ENCODE measurements at places on chromosomes 6 and 20. TPM values are rescaled to one million over a fixed set of nuclear protein-coding genes. Genes with fewer than 3 reads are reported as not detected.

The WFDC10B gene
- not detected for total RNA-seq

The SIM1 gene
- 0.29 TPM for total RNA-seq

DNA sequence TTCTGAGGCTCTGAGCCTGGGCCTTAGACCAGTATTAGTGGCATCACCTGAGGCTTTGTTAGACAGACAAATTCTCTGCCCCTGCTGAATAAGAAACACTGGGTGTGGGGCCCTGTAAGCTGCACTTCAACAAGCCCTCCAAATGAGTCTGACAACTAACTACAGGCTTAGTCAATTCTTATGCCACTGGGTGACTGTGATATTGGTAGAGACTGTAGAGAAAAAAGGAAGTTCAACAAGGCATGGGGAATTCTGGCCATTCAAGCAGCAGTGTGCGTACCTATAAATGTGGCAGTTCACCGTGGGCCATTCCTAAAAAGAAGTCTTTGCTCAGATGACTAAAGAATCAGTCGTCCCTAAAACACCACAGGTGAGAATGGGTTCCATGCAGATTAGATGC is 82.7 kb downstream of the MDN1 start:
- DNase-seq = no peak

DNA sequence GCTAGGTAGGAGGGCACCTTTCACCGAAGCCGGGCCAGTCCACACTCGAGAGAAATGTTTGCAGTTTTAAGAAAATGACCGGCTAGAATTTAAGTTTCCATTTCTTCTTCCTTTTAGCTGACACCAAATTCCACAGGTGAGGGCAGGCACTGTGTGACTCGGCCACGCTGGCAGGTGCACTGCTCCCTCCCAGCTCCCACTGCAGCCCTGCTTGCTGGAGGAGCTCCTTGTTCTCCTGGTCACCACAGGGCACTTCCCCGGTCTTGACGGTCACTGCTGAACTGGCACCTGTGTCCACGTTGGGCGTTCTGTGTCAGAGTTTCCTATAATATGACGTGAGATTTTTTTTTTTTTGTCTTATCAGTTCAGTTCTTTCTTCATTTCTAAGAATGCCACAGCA is 3.6 kb upstream of the KIF25 start:
- DNase-seq = no peak

DNA sequence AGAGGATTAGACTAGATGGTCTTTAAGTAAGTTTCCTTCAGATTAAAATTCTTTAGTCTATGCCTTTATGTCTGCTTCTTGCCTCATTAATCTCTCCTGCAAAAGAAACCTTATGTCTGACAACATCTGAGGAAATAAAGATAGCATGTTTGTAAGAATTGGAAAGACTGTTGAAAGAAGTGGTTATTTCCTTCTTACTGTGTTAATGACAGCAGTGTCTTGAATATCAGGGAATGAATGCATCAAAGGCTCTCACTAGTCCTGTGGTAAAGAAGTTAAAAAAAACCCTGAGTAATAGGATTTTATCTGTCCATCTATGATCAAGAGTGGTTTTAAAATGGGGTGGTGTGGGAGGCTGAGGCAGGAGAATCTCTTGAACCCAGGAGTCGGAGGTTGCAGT is 302.0 kb downstream of the PRL start:
- no peak for DNase-seq

DNA sequence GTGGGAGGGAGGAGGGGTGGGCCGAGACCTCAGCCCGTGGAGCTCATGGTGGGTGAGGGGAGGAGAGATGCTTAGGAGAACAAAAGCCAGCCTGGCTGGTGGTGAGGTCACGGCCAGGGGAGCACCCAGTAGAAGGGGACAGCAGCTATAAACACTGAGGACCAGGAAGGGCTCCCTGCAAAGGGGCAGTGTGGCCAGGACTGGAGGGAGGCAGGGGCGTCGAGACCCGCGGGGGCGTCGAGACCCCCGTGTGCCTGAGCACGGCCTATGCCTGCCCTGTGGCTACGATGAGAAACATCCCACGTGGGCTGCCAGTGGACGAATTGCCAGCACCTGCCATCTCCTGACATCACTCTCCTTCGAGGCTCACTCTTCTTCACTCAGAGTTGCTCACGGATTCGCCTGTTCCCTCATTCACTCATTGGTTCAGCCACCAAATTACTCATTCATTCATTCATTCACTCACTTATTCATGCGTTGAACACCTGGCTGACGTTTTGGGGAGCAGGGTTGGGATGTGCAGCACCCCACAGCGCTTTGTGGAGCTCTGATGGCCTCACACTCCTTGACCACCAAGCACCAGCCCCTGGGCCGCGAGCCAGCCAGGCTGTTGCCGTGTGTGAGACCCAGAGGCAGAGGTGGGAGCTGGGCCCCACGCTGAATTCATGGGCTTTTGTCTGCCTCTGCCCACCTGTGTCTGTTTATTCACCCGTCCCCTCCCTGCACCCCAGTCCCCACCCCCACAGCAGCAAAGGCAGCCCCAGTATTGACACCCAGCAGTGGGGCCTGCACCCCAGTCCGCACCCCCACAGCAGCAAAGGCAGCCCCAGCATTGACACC is 61.2 kb upstream of the BHLHE23 start:
- DNase-seq = no peak

GRCh38 chr20:59405226-59406200 is 105.1 kb downstream of the EDN3 start:
- DNase-seq = no peak

DNA sequence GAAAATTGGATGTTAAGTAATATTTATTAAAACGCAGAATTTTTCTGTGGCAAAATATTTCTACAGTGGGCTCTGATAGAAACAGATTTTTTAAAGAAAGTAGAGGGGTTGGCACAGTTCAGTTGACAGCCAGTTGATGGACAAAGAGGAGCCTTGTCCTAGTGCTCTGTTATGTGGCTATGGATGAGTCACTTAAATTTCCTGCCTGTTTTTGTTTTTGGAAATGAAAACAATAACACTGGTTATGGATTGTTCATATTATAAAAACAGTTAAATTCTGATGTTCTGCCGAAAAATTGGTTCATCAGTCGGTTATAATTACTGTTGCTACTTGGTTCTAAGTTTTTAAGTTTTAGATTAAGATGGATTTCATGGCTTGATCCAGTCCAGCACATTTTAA is 42.8 kb downstream of the MYO6 start:
- DNase-seq = peak; percentile 53

GRCh38 chr6:167697316-167697715 is 129.4 kb upstream of the AFDN start:
- DNase-seq = no peak

The C20orf204 gene
- total RNA-seq = 5.8 TPM

The DACT2 gene
- not detected for total RNA-seq

The CAP2 gene
- total RNA-seq = 18.0 TPM

- no peak for DNase-seq
These were observed 21.5 kb upstream of the MAS1L start for GRCh38 chr6:29509239-29509638.

GRCh38 chr6:142935553-142936517 is 9.1 kb downstream of the HIVEP2 start:
- no peak for DNase-seq

GRCh38 chr20:4325548-4326187 is 310.3 kb upstream of the RNF24 start:
- no peak for DNase-seq

The LINC00237 gene
- total RNA-seq = not detected

DNA sequence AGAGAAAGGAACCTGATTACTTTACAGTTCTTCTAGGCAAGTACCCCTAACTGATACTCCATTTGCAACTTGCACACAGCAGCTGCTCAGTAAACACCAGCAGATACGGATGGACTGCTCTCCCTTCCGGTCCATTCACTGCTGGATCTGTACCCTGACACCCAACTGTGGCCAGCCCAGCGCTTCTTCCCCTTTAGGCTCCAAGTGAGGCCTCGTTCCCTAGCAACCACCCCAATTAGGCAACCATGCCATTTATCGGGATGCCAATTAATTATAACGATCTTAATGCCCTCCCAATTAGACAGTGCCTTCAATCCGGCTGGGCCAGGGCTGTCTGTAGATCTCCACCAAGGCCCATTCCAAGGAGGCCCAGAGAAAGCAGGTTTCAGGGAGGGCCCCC is 3.2 kb downstream of the SULF2 start:
- DNase-seq = no peak

DNA sequence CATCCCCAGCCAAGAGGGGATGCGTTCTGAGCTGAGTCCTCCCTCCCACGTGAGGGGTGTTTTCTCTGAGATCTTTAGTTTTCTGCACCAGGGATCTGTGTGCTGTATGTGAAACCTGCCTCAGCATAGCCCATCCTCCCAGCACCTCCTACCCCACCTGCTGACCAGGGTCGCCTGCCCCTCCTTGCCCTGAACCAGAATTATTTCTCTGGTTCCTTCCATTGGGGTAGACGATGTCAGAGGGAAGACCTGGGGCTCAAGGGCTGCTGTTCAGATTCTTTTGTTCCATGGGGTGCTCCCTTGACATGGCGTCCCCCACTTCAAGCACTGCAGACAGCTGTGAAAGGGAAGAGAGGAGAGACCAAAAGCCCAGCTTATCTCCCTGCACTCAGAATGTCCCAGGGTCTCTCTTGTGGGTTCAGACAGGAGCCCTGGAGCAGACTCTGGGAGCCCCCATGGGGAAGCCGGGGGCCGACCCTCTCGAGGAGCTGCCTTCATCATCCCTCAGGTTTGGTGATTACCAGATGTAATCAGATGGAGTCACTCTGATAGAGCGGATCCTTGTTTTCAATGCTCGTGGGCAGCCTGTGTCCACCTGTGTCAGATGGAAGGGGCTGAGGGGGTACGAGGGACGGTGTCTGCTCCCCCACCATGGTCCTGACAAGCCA is 74.3 kb downstream of the ERMARD start:
- DNase-seq = no peak

DNA sequence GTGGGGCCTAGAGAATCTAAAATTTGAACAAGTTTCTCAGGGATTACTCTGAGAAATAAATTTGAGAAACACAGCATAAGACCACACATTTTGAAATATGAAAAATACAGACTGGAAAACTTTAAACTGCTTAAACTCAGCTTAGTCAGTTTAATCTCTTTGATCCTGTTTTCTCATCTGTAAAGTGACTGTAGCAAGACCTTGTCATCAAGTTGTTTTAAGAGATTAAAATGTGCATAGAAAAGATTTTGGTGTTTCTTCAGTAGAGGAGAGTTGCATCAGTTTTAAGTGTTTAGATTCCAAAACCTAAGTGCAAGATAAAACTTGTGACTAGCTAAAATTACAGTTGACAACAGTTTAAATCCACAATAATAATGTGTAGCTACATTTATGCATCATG is 8.1 kb upstream of the BCKDHB start:
- DNase-seq = no peak

DNA sequence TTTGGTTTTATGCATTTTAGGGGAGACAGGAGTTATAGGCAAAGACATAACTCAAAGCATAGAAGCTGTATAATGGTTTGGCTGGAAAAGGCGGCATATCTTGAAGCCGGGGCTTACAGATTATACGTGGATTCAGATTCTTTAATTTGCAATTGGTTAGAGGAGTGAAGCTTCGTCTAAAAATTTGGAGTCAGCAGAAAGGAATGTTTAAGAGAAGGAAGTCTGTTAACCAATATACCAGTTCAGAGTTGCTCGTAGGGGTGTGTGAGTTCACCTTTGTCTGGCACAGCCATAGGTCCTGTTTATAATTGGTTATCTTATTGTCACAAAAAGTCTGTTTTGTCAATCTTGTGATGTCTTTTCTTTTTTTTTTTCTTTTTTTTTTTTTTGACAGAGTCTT is 8.9 kb downstream of the ARHGAP40 start:
- no peak for DNase-seq

- DNase-seq = peak; percentile 74
These were observed 138.5 kb downstream of the UST start for GRCh38 chr6:148885136-148885865.

The NCOA3 gene
- total RNA-seq = 26.7 TPM

The ATF6B gene
- 102 TPM for total RNA-seq

The REM1 gene
- total RNA-seq = not detected

DNA sequence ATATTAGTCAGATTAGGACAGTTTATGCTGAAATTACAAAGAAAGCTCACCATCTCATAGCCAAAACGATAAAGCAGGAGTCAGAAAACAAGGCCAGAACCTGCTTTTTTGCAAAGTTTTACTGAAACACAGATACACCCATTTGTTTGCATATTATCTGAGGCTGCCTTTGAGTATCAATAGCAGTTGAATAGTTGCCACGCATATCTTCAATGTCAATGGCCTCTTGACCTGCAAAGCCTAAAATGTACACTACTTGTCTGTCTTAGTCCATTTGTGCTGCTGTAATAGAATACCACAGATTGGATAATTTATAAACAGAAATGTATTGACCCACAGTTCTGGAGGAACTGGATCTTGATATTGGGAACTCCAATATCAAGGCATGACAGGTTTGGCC is 94.1 kb upstream of the NT5E start:
- no peak for DNase-seq

GRCh38 chr6:91477688-91478087 is 890.8 kb upstream of the MAP3K7 start:
- DNase-seq = no peak

- DNase-seq = no peak
These were observed 19.1 kb downstream of the SNAI1 start for GRCh38 chr20:50001784-50002311.

GRCh38 chr6:153947808-153948447 is 91.1 kb upstream of the OPRM1 start:
- no peak for DNase-seq

The CLPSL2 gene
- not detected for total RNA-seq

- DNase-seq = no peak
These were observed 443.7 kb upstream of the BTBD3 start for GRCh38 chr20:11473983-11474382.

The ADGB gene
- total RNA-seq = not detected

DNA sequence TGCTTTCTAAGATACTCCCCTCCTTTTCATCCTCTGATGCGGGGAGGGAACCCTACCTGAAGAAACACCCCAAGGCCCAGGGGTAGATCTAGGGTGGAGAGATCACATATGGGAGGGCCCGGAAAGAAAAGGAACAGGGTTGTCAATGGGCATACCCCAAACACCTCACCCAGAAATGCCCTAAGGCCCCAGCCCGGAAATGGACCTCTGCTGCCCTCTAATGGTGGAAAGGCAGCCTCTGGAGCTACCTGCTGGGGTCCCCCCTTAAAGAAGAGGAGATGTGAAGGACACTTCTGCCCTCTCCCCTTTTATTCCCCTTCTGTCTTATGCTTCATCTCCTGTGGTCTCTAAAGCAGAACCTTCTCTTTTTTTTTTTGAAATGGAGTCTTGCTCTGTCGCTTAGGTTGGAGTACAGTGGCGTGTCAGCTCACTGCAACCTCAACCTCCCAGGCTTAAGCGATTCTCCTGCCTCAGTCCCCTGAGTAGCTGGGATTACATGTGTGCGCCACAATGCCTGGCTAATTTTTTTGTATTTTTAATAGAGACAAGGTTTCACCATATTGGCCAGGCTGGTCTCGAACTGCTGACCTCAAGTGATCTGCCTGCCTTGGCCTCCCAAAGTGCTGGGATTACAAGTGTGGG is 458 bp upstream of the ARMC12 start:
- DNase-seq = peak; percentile 54

- DNase-seq = peak; percentile 55
These were observed 251.9 kb upstream of the IRAK1BP1 start for GRCh38 chr6:78615430-78615904.

The CLVS2 gene
- total RNA-seq = not detected

- DNase-seq = no peak
These were observed 248.2 kb upstream of the PMEPA1 start for GRCh38 chr20:57958050-57958420.

GRCh38 chr6:110331816-110332215 is 26.3 kb downstream of the METTL24 start:
- DNase-seq = no peak

- no peak for DNase-seq
These were observed 102.2 kb downstream of the SYCP2 start for GRCh38 chr20:59831024-59831915.

GRCh38 chr6:154251116-154251515 is 105.5 kb downstream of the IPCEF1 start:
- no peak for DNase-seq

The NOTCH4 gene
- 120 TPM for total RNA-seq

Data from endothelial cell of umbilical vein (primary cell).